ENCODE measurements at places on chromosomes 11 and 22.

GRCh38 chr11:119533462-119533861, 110.5 kb upstream of the THY1 start:
- DNase-seq = no peak

- DNase-seq = no peak
These were observed 14.5 kb upstream of the DGKZ start for GRCh38 chr11:46332568-46333393.

DNA sequence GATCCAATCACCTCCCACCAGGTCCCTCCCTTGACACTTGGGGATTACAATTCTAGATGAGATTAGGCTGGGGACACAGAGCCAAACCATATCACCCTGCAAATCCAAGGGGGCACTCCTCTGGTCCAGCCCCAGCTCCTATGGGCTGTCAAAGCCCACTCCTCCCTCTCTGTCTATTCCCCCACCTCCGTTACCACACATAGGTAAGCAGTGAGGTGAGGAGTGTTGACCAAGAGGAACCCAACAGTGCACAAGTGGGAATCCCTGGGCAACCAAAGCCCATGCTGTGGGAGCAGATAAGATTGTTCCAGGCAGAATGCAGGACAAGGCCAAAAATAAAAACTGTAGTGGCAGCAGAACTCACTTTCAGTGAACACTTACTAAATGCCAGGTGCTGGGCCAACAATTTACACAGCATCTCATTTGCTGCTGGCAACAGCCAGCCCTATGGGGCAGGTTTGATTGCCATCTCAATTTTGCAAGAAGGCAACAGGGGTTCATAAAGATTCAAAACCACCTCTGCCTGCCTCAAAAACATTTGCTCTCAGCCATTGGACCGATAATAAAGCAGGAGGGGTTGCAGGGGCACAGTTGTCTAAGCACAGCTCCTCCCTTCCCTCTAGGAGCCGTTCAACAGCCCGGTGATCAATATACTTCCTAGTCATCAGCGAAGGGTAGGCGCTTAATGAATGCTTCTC, 8.9 kb downstream of the SDF2L1 start:
- no peak for DNase-seq

- no peak for DNase-seq
These were observed 25.5 kb downstream of the TMPRSS13 start for GRCh38 chr11:117903505-117904382.

DNA sequence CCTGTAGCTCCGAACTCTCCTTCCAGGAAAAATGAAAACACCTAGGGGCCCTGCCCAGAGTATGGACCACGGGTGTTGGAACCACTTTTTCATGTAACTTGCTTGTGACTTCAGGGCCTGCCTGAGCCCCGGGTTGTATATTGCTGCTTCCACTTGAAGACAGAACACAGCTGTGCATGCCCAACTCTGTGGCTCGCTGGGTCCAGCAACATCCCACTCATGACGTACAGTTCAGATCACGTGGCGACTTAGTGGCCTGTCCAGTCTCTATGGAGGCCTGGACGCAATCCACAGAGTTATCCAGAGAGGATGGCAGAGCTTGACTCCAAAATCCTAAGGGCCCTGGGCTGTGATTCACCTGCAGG, 6.8 kb downstream of the C11orf21 start:
- no peak for DNase-seq

DNA sequence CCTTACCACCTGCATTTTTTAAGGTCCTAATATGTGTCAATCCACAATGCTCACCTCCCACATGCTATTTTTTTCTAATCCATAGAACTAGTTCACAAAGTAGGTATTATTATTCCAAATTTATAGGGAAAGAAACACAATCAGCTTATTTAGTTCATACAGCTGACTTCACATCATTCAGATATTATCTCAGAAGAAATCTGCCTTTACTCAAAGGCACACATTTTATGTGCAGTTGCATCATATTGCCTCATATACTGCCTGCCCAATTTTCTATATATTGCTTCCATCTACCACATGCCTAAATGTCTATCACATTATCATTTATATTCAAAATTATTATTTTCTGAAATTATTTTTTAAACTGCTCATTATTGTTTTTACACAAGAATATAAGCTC, 88.7 kb upstream of the LUZP2 start:
- DNase-seq = no peak

GRCh38 chr11:8683115-8683807, 669 bp downstream of the RPL27A start:
- DNase-seq = no peak

Measured in right renal pelvis (tissue), 4 donors.